Activated naive CD4-positive, alpha-beta T cell treated with anti-CD3 and anti-CD28 coated beads for 36 hours (primary cell): ENCODE measurements at places on chromosomes 2 and 18. TPM values are rescaled to one million over a fixed set of nuclear protein-coding genes. Genes with fewer than 3 reads are reported as not detected.

DNA sequence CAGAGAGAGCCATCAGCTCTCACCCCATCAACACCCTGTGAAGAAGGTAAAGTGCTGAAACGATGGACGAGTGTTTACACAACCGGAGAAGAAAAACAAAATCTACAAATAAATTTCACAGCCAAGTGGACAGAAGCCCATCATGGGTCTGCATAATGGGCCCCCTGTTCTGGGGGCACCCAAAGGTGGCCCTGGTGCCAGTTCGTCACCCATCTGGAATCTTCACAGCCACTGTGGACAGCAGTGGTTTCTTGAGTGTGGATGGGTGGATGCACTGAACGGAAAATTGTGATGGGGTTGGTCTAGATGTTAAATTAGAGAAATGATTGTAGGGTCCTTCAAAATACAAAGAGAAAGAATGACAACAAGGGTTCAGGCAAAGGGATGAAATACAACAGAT lies 38.8 kb downstream of the ANKMY1 start:
- DNase-seq, result no peak

DNA sequence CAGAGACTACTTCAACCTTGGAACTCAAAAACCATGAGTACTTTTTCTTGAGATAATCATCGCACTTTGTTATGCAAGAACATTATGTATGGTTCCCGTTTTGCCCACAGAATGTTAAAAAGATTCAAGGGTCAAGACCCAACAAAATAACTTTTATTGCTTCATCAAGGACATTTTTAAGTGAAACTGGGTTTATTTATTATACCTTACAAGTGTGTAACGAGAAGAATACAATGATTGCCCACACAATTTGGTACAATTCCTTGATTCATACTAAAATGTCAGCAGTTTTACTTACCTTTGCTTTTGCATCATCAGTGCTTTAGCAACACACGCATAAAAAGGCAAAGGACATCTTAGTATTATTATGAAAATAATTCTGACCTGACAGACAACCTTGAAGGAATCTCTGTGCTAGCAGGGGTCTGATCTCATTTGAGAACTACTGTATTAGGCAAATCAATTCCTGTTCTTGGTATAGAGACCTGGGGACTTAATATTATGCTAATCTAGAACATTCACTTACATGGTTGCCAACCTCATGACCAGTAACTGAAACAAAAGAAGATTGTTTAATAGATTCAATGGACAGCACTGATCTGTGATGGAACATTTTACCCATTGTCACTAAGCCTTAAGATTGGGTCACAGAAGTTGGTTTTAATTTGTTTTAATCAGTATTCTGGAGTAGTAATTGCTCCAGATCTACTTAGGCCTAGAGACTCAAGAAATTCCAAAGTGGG lies 16.2 kb downstream of the CCDC88A start:
- DNase-seq, result no peak

- DNase-seq, result peak; percentile 34
Measured at GRCh38 chr2:73176205-73176880, 26.0 kb upstream of the NOTO start.

DNA sequence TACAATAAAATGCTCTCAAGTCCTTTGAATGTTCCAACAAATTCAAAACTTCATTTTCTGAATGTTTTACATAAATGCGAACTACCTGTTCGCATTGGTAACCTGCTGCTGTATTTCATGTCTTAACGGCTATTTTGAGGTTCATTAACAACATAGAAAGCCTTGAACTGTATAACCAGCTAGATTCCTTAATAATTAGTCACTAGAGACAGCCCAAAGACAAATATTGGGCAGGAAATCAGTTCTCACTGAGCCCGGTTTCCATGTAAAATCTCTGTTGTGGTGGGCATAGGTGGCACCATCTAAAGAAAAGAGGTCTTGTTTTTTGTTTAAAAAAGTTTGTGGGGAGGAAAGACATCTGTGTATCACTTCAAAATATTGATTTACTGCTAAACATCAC lies 29.2 kb downstream of the PDIA6 start:
- DNase-seq, result no peak

DNA sequence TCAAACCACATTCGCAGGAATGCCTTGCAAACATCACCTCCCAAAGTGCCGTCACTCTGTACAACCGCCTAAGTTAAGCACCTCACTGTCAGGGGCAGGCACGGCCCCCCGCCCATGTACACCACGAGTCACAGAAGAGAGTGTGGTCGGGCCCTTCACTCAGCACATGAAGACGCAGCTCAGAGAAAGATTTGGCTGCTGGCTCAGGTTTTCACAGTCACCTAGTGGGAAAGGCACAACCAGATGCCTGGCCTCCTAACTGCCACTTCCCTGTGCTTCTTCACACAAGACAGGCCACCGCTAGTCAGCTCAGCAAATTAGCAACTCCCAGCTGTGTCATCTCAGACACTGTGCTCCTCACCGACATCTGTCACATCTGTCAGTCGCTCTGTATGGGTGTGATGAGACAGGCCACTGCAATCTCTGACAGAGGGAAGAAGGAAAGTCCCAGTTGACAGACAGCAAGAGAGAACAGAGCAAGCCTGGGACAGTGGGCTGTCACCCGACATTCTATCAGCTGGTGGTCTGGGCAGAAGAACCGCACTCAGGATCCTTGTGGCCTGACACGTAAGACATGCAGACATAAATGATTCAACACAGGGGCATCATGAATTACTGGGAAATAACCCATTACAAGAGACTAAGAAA lies 60.8 kb downstream of the CRACDL start:
- no peak for DNase-seq

DNA sequence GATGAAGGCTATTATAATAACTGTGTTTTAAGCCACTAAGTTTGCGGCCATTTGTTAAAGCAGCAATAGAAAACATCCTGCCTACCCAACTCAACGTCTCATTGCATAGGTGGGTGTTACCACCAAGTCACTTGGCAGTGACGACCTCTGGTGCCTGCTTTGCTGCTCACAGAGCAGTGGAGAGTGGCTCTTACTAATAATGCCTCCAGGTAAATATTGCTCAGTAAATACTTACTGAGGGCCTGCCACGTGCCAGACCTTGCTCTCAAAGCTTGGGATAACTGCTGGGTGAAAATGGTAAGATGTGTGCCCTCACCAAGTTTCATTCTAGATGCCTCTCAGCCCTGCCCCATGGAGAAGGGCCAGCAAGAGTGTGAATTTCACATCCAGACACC lies 27.7 kb downstream of the ITGA6 start:
- no peak for DNase-seq

Gene FBXO36
- total RNA-seq, result 1.9 TPM

Gene LYPD1
- not detected for total RNA-seq
